Stimulated activated CD8-positive, alpha-beta memory T cell treated with anti-CD3 and anti-CD28 coated beads, Interleukin-7, amount 100 ng/mL, for 24 hours (primary cell): ENCODE measurements at places on chromosomes 16 and 17.

GRCh38 chr16:1102921-1103635 lies 7.0 kb upstream of the C1QTNF8 start:
- DNase-seq: peak; percentile 44

DNA sequence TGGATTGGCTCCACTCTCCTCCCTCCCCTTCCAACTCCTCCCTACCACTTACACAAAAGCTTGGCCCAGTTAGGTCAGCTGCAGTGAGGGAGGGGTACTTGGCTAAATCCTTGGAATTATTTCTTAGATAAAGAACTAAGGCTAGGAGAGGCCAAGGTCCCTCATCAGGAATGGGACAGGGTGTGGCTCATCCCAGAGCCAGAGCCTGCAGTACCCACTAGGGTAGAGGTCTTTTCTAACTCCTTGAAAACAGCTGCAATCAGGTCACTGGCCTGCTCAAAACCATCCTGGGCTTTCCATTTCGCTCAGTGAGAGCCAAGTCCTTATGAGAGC lies 1.9 kb upstream of the SLC46A1 start:
- DNase-seq: no peak

DNA sequence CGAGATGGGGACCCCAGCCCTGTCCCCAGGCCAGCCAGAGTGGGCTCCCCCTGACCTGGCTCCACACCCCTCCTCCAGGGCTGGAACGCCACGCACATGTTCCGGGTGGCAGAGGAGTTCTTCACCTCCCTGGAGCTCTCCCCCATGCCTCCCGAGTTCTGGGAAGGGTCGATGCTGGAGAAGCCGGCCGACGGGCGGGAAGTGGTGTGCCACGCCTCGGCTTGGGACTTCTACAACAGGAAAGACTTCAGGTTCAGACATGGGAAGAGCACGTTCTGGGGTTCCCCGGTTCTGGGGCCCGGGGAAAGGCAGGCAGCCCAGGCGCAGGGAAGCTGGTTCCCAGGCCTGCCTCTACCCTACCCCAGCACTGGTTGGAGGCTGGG lies 4.6 kb downstream of the ACE start:
- DNase-seq: no peak

DNA sequence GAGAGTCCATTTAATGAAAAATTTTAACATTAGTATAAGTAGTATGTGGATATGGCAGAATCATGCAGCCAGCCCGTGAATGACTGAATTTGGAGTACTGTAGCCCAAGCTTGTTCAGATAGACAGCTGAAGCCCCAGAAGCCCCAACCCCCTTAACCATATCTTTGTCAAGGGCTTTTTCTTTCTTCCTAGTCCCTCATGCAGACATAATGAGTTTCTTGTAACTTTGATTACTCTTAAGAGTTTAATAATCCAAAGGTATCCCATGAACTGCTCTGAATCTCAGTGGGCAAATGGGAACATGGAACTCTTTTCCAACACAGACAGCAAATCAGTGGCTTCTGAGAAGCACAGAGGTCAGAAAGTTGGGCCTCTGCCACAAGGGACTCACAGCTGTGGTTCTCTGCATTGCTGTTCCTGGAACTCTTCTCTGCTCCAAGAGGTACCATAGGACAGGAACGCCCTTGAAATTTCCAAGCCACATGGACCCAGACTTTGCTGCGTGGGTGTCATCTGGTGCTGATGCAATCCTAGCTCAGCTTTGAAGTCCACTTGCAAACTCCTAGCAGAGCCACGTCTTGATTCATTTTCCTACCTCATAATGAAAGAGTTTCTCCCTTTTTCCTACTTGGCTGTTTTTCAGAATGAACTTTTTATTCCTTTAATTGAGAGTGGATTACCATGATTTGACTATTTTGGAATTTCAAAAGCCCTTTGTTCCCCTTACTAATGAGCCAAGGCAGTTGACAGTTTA lies 18.1 kb downstream of the LYRM1 start:
- no peak for DNase-seq

DNA sequence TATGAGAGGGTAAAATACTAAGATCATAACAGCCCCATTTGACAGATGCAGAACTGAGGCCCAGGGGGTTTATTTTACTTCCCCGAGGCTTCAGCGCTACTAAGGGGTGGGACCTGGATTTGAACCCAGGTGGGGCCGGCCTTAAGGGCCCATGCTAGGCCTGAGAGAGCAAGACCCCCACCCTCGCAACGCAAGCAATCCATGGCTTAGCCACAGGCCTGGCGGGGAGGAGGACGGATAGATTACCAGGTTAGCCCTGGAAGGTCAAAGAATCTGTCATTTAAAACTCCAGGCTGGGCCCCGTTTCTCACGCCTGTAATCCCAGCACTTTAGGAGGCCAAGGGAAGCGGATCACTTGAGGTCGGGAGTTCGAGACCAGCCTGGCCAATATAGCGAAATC lies 1.9 kb upstream of the CDH3 start:
- no peak for DNase-seq

DNA sequence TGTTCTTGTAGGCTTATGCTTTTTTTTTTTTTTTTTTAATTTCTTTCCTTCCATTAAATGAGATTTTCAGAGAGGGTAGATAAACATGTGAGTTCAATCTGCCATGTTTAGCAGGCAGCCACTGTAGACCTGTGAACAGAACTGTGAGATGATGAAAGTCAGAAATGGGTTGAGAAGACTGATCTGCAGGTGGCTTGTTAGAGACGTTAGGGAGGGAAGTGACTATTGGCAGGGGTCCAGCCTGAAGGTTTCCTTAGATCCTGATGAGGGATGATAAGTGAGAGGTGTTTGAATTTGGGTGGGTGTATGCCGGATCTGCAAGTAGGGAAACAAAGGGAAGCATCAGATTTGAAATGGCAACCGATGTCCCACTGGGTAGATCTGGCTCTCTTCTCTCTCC lies 157.8 kb downstream of the HS3ST3B1 start:
- no peak for DNase-seq

- DNase-seq: no peak
Observed at GRCh38 chr17:74271281-74271680, 2.8 kb upstream of the DNAI2 start.

DNA sequence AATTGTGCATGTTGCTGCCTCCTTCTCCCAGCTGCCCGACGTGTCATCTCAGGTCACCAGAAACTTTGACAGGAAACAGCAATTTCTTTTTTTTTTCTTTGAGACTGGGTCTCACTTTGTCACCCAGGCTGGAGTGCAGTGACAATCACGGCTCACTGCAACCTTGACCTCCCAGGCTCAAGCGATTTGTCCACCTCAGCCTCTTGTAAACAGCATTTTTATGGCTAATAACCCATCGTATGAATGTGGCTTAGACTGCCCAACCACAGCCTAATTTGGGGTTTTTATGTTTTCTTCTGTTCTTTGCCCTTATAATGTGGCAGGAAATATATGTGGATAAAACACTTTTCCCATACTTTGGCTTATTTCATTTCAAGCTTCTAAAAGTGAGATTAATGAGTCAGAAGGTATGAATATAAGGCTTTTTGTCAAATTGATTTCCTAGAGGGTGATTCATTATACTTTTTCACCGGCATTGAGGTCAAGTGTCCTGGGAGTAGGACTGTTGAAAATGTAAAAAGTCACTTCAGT lies 31.0 kb upstream of the SLC5A10 start:
- DNase-seq: no peak

GRCh38 chr16:4611337-4612021 lies 3.2 kb downstream of the UBALD1 start:
- no peak for DNase-seq
